ENCODE measurements at places on chromosomes 4 and X. TPM values are rescaled to one million over a fixed set of nuclear protein-coding genes. Genes with fewer than 3 reads are reported as not detected.

Gene F9
- not detected for total RNA-seq

Gene MTCP1
- 15.0 TPM for total RNA-seq

Gene MAGEA6
- total RNA-seq = 12.3 TPM

Gene KLB
- total RNA-seq = 0.18 TPM

Gene HMGB2
- 105 TPM for total RNA-seq

Gene MRPS18C
- 63.1 TPM for total RNA-seq

Gene SPANXN4
- total RNA-seq = not detected

Gene GATA1
- total RNA-seq = not detected

Gene ADH7
- not detected for total RNA-seq

Gene MAEA
- total RNA-seq = 52.1 TPM

Gene FATE1
- not detected for total RNA-seq

Gene MAP3K15
- 1.7 TPM for total RNA-seq

Gene DDX53
- not detected for total RNA-seq

Gene DGKK
- not detected for total RNA-seq

Gene PLAC8
- total RNA-seq = 0.66 TPM

Gene ITIH6
- total RNA-seq = not detected

Gene C4orf54
- not detected for total RNA-seq

Gene IL3RA
- total RNA-seq = 0.30 TPM

Gene LRIT3
- not detected for total RNA-seq

Gene SLC25A4
- total RNA-seq = 14.6 TPM

Gene AMBN
- not detected for total RNA-seq
